Activated CD8-positive, alpha-beta T cell treated with anti-CD3 and anti-CD28 coated beads for 36 hours (primary cell): ENCODE measurements at places on chromosomes 5 and 9. TPM values are rescaled to one million over a fixed set of nuclear protein-coding genes. Genes with fewer than 3 reads are reported as not detected.

GCNT1 gene
- 3.5 TPM for total RNA-seq

FCN1 gene
- not detected for total RNA-seq

PCDH1 gene
- 0.87 TPM for total RNA-seq

SHC3 gene
- total RNA-seq: not detected

EGFLAM gene
- not detected for total RNA-seq

FAM221B gene
- not detected for total RNA-seq

FNBP1 gene
- total RNA-seq: 266 TPM

CARTPT gene
- not detected for total RNA-seq

GABBR2 gene
- total RNA-seq: not detected

LPAR1 gene
- not detected for total RNA-seq

PCDHA5 gene
- total RNA-seq: not detected

CCDC187 gene
- total RNA-seq: not detected
